ENCODE measurements at places on chromosomes 7 and 10.

DNA sequence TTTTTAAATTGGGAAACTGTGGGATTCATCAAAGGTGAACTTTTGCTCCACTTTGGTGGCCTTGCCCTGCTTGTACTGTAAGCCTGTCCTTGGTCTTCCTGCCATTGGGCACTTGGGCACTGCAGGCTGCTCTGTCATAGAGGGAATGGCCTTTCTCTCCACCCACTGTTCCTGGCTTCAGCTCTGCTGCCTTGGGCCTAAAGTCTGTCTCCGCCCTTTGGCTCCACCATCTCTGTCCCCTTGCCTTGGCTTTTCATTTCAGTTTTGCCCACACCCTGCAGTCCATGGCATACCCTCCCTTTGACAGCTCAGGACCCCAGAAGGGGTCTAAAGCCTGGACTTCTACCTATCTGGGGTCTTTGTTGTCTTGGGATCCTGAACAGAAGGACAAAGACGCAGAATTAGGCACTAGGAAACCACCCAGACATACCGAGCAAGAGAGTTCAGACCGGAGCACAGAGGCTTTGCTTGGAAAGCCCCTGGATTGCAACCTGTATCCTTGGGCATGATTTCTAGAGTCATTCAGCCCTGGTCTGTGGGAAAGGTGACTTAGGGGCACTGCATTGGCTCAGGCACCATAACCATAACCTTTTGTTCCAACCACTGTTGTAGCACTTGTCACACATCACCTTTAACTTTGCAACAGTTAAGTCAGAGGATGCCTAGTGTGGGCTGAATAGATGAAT is 5.2 kb upstream of the ARHGAP22 start:
- DNase-seq = no peak

DNA sequence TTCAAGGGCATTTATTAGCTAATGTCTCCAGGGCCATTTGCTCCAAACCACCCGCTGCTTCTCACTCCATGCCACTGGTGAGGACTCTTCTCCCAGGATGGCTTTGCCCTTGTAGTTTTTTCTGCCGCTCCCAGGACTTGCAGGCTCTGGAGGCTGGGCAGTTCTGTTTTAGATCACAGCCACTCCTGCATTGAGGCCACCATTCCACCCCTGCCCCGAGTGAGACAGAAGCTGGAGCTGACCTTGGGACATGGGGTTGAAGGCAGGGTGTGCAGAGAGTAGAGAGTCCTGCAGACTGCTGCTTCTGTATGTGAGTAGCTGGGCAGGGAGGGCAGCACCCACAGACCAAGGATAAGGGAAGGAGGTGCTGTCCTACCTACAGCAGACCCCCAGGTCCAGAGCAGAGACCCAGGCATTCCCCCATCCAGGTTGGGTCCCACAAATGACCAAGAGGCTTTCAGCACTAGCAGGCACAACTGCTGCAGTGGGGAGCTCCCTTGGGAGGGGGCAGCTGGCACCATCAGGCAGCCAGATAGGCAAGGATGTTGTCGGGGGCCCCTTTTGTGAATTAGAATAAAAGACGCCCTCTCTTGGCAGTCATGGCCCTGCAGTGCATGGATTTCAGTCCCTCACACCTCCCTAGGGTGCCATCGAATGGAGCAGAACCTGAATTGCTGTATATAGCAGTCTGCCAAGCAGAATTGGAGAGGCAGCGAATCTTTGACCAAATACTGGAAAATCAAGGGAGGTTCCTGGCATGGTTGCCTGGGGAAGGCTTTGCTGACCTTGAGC is 22.7 kb upstream of the ADCYAP1R1 start:
- no peak for DNase-seq

DNA sequence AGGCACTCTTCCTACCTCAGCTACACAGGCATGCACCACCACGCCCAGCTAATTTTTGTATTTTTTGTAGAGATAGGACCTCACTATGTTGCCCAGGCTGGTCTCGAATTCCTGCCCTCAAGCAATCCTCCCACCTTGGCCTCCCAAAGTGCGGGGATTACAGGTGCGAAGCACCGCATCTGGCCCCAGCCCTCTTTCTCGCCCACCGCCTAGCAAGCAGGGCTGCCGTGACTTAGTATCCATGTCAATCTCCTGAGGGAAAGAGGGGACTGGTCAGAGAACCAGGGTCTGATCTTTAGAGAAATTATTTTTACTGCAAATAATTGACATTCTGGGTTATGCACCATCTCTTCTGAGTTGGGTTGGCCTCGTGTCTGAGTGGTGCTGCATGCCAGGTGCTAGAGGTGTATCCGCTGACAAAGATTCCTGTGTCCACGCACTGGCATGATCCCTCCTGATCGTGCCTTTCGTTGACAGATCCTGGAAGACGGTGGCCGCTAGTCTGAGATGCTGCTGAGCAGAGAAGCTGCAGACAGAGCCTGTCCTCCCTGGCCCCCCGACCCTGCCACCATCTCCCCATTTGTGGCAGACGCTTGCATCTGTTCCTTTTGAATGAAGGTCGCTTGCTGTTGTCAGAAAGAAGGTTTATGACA is 22.7 kb downstream of the WIPI2 start:
- DNase-seq = no peak

DNA sequence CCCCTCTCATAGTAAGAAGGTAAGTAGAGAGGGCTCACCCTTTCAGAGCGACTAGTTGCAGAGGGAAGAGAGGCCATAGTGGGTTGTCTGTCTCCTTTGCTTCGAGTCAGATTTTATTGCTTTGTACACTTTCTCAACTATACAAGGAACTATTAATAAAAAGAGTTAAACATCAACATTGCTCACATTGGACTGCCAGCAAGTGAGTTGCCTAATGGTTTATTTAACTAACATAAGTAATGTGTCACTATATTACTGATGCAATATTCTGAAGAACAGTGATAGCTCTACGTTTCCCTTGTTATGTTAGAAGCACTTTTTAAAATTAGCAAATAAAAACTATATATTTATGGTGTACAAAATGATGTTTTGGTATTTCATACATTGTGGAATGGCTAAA is 451.0 kb downstream of the GRM8 start:
- no peak for DNase-seq

DNA sequence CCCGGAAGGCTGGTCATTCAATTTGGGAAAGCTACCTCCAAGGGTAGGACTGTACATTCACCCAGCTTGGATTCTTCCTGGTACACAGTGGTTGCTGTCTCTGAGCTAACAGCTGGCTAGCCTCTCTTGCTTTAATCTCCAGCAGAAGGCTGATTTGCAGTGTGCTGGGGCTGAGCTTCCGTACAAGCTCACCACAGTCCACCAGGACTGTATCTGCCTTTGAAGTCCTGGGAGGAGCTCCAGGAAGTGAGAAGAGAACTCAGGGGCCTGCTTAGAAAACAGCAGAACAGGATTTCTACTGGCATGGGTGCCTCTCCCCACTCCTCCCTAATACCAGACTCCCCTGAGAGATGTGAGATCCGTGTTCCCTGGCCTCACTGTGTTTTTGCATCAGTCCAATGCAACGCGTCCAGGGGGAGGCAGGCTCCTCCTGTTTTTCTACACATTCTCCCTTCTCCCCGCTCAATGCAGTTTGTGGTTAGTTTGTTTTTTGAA is 6.6 kb downstream of the AFAP1L2 start:
- DNase-seq = no peak

DNA sequence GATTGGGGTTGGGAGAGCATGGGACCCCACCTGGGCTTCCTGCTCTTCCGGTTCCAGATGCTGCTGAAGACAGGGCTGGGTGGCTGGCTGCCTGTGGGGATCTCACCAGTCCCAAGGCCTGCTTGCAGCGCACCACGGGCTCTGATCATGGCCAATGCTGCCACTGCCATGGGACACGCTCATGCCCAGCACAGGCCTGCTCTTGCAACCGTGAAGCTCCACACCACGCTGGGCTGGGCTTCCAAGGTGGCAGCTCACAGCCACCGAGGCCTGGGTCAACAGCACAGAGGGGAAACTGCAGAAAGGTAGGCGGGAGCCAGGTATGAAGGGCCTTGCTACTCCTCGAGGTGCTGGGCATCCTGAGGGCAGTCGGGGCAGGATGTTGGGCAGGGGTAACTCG is 72.1 kb upstream of the LRRC18 start:
- no peak for DNase-seq

GRCh38 chr7:35729061-35729783 is 34.3 kb upstream of the HERPUD2 start:
- DNase-seq = no peak

DNA sequence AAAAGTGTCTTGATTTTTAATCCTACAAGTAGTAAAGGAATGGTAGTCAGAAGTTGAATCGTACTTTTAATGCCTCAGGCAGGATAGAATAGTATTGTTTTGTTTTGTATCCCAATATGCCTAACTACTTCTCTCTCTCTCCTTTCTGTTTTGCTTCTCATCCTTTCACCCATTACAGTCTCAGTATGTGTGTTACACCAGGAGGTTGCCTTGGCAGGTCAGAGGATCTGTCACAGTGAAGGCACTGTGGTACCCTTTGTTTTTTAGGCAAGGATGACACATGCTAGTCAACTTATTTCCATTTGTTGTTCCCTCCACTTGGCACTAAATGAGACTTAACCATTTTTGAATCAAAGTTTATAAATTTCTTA is 94.4 kb downstream of the MAPK8 start:
- DNase-seq = no peak

DNA sequence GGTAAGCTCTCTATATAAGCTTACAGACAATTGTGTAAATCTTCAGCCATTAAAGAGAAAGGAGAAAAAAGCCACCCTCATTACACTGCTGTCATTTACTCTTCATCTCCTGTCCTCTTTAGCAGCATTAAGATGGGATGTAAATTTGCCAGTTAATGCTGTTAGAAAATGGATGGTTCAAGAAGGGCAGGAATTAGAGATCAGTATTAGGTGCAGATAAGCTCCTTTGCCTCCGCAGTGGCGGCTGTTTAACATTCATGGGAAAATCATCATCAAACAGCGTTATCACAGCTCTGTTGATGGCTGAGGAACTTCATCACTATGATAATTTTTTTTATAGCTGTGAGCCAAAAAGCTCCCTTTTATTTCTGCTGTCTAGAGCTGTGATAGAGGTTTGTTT is 61.8 kb upstream of the FAM204A start:
- no peak for DNase-seq

DNA sequence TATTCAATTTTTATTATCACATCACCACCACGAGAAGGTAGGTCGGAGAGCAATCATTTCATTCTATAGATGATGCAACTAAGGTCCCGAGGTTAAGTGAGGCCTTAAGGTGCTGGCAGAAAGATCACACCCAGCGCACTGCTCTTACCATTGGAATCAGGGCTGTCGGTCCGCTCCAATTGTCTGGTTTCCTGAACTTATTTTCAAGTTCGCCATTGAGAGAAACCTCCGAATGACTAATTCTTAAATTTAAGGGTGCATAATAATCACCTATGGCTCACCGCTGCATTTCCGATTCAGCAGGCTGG is 625 bp upstream of the GSTO2 start:
- DNase-seq = no peak
